Vagina (tissue), 2 donors: ENCODE measurements at places on chromosomes 12 and 14.

DNA sequence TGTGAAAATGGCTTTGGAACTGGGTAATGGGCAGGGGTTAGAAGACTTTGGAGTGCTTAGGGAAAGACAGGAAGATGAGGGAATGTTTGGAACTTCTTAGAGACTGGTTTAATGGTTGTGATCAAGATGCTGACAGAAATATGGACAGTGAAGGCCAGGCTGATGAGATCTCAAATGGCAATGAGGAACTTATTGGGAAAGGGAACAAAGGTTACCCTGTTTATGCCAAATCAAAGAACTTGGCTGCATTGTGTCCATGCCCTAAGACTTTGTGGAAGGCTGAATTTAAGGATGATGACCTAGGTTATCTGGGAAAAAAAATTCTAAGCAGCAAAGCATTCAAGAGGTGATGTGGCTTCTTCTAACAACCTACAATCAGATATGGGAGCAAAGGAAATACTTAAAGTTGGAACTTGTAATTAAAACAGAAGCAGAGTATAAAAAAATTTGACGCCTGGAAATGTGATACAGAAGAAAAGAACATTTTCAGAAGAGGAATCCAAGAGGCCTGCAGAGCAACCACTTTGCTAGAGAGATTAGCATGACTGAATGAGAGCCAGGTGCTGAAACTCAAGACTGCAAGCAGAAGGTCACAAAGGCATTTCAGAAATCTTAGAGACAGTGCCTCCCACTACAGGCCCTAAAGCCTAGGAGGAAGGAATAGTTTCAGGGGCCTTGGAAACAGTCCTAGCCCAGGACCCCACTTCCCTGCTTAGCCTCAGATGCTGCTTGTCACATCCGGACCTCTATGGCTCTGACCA is 65.6 kb upstream of the FLRT2 start:
- no peak for DNase-seq

GRCh38 chr12:31122481-31122880 is 48.8 kb downstream of the DDX11 start:
- DNase-seq = no peak

DNA sequence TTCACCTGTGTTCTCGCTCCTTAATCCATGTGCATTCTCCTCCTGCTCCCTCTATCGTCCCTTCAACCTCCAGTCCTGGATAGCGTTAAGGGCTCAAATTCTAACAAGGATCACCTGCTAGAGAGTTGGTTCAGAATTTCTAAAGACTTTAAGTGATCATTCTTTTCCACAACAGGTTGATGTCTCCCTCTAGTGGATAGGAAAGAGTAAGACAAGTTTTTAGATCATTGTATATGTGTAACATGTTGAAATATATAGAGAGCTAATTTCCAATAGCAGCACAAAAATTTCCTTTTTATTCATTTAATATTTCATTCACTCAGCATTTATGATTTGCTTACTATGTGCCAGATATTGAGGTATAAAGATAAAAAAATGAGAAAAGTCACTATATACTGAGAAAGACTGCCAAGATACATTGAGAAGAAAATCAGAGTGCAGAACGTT is 9.3 kb upstream of the ESR2 start:
- DNase-seq = no peak

DNA sequence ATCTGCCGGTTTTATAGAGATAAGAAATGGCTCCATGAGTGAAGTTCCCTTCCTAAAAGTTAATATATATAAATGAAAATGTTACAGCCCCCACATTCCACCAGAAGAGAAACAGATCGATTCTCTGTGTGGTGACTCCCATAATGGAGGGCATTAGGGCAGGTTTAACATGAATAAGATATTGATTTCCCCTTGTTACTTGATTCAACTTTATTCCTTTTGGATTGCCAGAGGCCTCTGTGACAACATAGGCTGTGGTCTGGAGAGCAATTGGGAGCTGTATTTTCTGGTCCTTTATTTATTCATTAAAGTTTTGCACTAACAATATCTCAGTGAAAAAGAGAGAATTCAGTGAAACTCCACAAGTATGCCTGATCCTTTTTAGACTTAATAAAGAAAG is 125.2 kb upstream of the CCDC196 start:
- no peak for DNase-seq

DNA sequence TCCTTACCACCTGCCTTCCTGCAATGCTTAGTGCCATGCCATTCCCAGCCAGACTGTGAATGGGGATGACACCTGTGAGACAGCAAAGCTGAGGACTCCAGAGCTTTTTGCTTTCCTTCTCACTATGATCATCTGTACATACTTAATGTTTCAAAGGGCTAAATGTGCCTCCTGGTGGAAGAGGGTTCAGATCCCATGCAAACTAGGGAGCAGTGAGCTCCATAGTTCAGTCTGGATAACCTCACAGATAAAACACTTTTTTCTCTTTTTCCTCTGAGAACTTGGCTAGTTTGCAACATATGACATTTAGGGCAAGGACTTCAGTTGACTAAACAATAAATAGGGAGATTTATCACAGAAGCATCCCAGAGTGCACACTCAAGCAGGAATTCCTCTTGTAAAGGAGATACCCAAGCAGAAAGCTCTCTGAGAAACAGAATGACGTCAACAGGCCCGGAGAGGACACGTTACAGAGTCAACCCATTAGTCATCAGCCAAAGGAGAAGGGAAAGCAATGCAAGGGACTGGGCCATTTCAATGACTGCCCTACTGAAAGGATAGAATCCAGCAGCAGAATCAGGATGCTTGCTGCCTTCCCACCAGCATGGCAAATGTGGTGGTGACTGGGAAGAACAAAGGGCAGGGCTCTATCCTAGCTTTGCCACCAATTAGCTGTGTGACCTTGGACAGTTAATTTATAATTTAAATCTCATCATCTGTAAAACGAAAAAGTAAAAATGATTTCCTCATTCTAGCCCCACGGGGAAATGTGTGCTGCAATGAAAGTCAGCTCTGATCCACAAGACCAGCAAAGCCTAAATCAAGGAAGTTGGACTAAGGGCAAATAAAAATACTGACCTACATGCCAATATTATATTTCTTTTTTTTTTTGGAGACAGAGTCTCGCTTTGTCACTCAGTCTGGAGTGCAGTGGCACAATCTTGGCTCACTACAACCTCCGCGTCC is 80.8 kb upstream of the ACTN1 start:
- no peak for DNase-seq

DNA sequence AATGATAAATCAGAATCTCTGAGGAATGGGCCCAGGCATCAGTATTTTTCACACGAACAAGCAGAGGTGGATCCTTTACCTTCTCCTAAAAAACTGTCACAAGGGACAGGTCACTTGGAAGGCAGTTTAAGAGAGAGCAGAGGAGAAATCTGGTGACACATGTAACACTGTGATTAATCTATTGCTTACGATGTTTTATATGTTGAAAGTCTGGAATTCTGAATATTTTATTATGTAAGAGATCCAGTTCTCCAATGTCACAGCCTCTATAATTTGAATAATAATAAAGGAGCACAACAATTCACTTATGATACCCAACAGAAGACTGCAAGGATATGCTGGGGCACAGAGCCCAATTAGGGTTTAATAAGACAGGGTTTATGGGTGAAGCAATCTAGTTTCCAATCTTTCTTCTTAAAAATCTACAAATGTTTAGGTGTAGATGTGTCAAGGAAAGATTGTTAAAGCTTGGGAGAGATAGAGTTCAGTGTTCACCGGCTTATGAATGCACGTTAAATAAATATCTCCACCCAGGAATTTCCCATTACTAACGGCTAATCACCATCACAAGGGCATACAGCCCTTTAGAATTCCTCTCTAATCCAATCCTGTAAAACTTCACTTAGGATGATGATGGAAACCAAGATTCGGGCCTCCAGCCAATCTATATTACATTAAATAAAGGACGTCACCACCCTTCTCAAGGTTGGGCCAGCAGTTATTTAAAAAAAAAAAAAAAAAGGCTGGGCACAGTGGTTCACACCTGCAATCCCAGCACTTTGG is 23.4 kb downstream of the DUSP16 start:
- no peak for DNase-seq

DNA sequence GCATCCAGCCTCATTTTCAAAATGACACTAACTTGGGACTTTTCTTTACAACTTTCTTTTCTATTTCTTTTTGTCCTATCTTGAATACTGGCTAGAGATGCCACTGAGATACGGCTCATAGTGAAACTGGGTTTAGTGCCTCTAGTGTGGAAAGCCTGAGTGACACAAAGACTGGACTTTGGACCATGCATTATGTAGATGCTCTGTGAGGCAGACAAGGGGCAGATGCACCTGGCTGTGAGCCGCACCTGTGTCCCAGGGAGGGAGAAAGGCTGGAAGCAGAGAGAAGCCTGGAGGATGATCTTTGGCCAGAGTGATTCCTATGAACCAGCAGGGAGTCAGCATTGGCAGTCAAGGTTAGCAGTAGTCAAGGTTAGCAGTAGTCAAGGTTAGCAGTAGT is 852.3 kb upstream of the TMEM132C start:
- no peak for DNase-seq

- no peak for DNase-seq
Observed at GRCh38 chr14:59510001-59510400, 25.7 kb downstream of the JKAMP start.

GRCh38 chr14:77026930-77027537 is 1.5 kb downstream of the IRF2BPL start:
- no peak for DNase-seq

DNA sequence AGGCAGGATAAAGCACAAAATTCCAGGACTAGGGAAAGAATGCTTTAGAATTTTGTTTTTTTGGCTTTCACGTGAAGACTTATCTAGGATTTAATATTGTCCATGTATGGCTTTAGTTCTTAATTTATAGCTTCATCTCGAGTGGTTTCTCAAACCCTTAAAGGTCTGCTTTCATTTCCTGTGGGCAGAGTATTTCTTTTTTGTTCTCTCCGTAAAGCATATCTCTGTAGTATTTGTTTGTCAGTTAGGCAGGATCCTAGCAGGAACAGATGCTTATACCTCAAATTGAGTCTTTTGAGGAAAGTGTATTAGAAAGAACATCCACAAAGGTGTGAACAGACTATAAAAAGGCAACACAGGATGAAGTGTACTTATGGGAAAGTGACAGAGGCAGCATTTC is 697.1 kb upstream of the SEL1L start:
- no peak for DNase-seq

DNA sequence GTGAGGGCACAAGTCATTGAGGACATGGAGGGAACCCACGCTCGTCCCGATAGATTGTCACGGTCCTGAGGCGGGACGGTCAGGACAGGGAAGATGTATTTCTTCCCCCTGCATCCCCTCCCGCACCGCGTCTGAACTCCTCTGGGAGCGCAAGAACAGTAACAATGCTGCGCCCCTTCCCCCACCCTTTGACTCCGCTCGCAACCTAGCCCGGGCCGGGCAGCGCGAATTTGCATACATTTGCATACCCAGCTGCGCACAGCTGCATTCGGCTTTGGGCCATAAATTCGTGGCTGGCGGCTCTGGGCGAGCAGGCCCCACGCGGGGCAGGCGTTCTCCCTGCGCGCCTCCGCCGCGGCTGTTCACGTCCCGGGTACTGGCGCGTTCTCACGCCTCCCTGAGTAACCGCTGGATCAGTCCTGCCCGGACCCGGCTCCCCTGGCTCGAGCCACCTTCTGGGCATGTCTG is 29.0 kb upstream of the SMUG1 start:
- no peak for DNase-seq

- no peak for DNase-seq
Observed at GRCh38 chr14:91919814-91920213, 27.7 kb downstream of the FBLN5 start.

DNA sequence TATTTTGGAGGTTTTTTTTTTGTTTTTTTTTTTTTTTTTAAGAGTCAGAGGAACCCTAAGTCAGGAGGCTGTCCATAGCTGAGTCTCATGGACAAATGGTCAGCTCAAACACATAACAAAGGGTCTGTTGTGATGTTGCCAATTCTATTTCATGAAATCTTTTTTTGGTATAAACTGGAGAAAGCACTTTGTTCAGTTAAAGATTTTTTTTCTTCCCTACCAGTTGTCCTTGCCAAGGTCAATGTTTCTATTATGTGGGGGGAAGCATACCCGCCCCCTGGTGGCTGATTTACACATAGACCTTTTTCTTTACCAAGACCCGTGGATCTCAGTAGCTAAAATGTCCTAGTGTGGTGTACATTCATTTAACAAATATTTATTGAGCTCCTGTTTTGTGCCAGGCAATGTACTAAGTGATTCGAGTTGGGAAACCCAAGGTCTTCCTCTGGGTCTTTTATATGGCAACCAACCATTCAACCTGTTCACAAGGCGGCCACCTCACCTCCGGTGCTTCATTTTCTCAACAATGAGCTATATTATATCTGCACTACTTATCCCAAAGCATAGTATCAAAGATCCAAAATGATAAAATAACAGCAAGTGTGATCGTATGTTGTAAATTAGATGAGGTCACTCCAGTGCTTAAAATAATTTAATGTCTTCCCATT is 214.5 kb downstream of the PAH start:
- DNase-seq = no peak

GRCh38 chr12:111330800-111331752 is 37.8 kb downstream of the PHETA1 start:
- DNase-seq = no peak

GRCh38 chr12:93990832-93991803 is 157.3 kb upstream of the PLXNC1 start:
- no peak for DNase-seq

DNA sequence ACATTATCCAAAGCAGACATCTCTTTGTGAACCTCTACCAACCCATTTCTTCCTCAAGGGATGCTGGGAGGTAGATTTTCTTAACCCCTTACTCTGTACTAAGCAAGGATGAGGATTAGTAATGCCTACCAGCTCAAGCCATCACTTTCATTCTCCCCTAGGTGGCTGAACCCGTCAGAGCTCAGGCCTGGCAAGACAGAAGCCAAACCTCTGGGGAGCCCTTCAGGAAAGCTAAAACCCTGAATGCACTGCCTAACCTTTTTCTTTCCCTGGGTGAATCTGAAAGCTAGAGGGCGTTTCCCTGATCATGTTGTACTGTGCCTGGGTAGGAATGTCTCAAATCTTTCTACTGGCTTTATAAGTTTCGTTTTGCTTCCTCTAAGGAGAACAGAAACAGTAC is 617.3 kb downstream of the RPL10L start:
- DNase-seq = no peak

DNA sequence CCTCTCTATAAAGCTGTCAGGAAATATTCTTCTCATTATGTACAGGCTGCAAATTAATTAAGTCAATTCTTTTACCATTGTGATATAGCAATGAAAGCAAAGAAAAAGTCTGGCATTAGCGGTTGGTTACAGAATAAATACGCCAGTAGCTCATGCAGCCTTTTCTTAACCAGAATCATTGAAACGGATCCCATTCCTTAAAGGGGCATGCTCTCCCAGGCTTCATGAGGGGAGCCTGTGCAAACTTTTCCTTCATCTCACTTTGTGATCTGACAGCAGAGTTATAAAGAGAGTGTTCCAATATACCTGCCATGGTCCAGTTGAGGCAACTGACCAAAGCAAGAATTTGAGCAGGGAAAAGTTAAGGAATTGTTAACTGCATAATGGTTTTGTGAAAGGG is 337.7 kb downstream of the EMP1 start:
- DNase-seq = no peak
